Stimulated activated naive CD8-positive, alpha-beta T cell treated with anti-CD3 and anti-CD28 coated beads, Interleukin-15, amount 100 ng/mL, for 72 hours (primary cell): ENCODE measurements at places on chromosomes 5 and 9.

GRCh38 chr5:126972062-126972895, 58.1 kb downstream of the MARCHF3 start:
- peak; percentile 59 for DNase-seq

DNA sequence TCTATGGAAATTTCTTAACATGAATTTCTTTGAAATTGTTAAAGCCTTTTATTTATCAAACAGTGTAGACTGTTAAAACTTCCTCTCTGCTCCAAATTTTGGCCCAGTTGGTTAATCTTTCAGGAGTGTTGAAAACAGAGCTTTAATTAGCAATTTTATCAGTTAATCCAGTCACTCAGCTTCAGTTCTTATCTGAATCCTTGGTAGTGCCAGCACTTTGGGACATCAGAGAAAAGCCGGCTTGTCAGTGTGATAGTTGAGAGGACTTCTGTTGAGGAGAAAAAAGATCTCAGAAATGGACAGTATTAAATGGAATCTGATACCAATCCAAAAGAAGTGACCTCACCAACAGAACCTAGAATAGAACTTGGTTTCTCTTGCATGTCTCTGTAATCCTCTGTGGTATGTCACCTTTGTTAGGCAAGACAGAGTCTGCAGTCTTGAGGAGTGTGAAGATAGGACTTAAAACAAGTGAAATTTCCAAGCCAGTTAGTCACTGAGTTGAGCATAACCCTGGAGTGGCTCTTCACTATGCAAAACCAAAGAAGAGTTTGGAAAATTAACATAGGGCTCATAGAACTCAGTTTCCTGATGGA, 251.8 kb downstream of the NNT start:
- DNase-seq = no peak

DNA sequence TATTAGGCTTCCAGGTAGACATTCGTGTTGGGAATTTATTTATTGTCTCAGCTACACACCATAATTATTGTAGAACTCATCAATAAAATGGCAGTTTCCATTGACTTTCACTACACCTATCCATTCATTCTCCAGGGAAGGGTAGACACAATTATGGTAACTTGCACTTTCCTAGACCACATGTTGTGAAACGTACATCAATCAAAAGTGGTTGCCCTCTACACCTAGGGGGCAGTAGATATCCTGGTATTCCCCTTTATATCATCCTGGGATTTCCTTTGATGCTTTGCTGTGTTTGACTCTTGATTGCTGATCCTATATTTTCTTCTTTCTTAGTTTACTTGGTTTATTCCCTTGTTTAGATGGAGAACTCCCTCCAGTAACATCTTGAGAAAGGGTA, 47.9 kb downstream of the ADGRV1 start:
- no peak for DNase-seq

GRCh38 chr9:124409410-124409809, 5.8 kb downstream of the PSMB7 start:
- no peak for DNase-seq

DNA sequence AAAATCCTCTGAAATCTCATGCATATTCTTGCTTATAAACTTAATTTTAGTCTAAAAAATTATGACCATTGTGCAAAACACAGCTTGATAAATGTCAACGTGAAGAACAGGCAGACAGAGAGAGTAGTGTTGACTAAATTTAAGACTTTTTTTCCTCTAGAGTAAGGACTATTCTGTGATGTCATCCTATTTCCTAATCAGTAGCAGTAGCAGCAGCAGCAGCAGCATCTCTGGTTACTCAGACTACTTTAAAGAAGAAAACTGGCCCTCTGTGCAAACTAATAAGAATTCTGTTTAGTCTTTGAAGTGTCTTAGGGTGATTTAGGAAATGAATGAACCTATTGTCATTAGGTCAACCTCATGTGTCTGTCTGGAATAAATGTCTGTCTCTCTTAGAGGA, 403.0 kb downstream of the HINT1 start:
- no peak for DNase-seq

GRCh38 chr5:113223831-113224604, 210.8 kb downstream of the TSSK1B start:
- no peak for DNase-seq

- no peak for DNase-seq
Measured at GRCh38 chr9:23621924-23622323, 204.1 kb downstream of the ELAVL2 start.

DNA sequence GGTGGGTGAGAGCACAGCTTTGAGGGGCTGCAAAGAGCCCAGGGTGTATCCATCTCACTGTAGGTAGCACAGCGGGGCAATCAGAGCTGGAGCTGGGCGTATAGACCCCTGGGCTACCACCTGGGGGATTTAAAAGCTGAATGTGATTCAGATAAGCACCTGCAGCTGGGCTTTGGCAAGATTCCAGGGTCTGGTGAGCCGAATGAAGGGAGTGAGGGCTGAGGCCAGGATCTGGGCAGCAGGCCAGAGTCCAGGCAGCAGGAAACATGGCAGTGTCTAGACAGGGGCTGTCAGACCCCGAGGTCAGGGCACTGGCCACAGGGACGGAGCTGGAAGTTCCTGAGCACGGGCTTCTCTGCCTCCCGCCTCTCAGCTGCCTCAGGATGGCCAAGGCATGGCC, 8.7 kb downstream of the ASS1 start:
- DNase-seq = no peak

DNA sequence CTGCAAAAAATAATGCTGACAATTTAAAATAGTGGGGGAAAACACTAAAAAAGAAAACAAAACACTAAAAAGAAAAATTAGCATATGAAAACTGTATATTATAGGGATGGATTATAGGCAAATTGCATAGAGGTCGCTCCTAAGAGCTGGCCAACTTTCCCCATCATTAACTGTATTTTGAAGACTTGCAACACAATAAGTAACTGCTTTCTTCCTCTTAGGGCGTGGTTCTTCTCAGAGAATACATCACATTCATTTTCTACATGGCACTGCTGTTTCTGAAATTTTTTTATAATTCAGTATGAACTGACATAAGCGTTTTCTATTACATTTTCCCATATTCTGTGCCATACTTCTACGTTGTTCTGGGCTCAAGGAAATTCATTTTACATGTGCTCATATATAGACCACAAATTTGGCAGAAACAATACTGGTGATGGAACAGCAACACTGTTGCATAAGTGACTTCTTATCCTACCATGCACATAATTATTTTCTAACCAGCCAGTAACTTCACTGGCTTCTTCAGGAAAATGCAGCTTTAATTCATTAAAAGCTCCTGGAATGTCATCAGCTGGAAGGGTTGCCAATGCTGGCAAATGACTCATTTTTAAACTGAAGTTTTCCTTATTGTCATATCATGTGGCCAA, 171.2 kb upstream of the DMAC1 start:
- no peak for DNase-seq

DNA sequence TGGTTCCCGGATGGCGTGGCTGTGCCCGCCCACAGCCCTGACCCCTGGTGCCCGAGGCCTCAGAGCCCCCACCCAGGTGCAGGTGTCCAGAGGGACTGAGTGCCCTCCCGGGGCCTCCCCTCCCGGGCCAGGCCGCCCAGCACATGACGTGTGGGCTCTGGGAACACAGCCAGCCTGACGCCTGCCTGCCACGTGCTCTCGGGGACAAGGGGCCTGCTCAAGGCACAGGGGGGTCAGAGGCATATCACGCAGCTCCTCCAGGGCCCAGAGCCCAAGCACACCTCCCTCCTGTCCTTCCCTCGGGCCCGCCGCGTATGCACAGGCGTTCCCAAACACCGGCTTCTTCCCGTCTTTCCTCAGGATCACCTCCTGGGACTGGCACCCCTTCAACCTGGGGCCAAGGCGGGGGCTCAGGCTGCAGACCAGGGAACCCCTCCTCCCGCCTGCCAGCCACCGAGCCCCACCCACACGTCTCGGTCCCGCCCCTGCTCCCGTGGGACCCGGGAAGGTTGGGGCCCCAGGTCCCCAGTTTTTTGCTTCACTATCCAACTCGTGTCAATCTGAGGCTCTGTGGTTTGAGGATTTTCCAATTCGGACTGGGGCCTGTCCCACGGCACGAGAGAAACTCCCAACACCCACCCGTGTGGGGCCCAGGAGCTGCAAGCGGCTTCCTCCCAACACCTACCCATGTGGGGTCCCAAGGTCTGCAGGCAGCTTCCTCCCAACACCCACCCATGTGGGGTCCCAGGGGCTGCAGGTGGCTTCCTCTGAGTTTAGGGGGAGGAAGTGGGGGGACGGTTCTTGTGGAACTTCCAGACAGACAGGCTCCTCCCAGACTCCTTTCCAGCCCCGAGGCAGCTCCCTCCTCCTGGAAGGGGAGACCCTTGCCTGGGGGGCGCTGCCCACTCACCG, 1.5 kb downstream of the LCN10 start:
- no peak for DNase-seq

GRCh38 chr9:89668216-89668865, 63.5 kb downstream of the GADD45G start:
- DNase-seq = no peak

DNA sequence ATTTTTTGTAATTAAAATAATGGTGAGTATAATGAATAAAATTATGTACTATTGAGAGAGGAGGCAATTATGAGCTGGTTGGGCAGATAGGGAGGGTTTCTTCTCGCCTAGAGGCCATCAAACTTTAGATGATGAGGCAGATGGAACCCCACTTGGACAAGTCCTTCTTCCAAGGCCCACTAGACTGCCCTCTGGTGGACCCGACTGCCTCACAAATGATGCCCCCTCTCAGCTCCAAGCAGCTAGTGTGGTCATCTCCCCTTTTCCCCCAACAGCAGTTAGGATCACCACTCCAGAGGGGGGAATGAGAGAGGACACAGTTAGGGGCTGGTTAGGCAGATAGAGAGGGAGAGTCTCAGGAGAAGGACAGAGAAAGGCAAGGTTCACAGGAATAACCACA, 348.0 kb upstream of the CDH18 start:
- no peak for DNase-seq

GRCh38 chr5:17808566-17808965, 174.3 kb downstream of the TAF11L14 start:
- no peak for DNase-seq

GRCh38 chr9:120937596-120937995, 11.0 kb upstream of the TRAF1 start:
- DNase-seq = no peak

DNA sequence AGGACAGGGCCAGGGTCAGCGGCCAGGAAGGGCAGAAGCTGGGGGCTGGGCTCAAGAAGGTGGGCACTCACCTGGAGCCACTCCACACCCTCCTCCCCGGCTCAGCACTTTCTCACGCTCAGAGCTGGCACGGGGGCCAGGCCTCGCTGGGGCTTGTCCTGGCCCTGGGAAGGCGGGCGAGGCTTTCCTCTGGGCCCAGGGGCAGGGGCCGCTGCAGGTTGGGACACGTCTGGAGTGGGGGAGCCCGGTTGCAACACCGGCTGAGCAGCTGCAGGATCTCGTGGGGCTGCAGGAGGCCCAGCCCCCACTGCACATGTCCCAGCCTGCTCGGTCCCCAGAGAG, 38.9 kb upstream of the EGFL7 start:
- DNase-seq = no peak

GRCh38 chr9:95239071-95239470, 78.4 kb downstream of the FANCC start:
- DNase-seq = no peak

GRCh38 chr9:117092582-117092981, 322.3 kb downstream of the ASTN2 start:
- DNase-seq = no peak

- no peak for DNase-seq
Measured at GRCh38 chr9:27533311-27533710, 3.7 kb upstream of the MOB3B start.

GRCh38 chr5:67160985-67161384, 35.6 kb downstream of the CD180 start:
- no peak for DNase-seq

DNA sequence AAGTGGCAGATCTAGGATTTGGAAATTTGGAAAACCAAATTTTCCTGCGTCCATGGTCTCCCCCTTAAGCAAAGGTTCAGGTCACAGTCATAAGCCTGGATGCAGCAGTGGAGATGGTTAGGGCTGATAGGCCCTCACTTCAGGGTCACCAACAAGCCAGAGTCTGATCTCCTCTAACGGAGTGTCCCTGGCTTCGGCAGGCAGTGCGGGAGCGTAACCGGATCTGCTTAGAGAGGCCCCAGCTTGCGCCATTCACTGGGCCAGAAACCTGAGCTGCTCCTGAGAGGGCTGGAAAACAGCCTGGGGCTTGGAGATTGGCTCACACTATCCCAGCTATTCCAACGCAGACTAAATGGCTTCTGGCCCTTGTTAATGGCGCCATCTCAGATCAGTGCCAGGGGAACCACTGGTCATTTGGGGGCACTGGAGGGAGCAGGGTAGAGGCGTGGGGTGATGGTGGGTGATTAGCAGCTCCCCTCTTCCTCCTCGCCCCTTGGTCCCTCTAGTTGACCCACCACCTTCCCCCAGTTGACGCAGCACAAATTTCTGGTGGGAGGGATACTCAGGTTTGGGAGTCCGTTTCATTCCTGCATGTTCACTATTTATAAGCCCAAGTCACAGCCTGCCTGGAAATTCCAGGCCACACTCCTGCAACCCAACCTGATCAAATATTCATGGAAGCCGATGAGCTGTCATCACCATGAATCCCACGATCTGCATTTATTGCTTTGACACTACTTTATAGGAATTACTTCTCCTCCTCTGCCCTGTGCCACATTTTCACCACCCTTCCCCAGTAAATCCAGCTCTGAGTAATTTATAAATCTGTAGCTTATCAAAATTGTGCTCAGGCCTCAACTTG, 134.6 kb upstream of the CPEB4 start:
- DNase-seq = no peak

DNA sequence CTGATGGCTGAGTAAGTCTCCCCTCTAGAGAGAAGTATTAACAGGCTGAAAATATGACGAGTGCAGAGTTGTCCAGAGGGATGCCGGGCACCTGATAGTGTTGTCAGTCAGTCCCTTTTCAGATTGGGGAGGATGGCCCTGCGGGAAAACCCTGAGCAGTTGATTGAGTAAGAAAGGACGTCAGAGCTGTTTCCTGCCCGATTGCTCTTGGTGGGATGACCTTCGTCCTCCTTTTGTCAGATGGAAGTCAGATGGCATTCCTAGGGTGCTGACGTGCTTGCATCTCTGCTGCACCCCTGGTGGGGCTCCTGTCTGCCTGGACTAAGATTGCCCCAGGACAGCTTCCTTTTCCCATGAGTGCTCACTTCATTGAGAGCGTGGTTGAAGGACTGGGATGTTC, 9.8 kb downstream of the ZNF354B start:
- DNase-seq = no peak
